Activated naive CD4-positive, alpha-beta T cell (primary cell): ENCODE measurements at places on chromosomes 7 and 10.

DNA sequence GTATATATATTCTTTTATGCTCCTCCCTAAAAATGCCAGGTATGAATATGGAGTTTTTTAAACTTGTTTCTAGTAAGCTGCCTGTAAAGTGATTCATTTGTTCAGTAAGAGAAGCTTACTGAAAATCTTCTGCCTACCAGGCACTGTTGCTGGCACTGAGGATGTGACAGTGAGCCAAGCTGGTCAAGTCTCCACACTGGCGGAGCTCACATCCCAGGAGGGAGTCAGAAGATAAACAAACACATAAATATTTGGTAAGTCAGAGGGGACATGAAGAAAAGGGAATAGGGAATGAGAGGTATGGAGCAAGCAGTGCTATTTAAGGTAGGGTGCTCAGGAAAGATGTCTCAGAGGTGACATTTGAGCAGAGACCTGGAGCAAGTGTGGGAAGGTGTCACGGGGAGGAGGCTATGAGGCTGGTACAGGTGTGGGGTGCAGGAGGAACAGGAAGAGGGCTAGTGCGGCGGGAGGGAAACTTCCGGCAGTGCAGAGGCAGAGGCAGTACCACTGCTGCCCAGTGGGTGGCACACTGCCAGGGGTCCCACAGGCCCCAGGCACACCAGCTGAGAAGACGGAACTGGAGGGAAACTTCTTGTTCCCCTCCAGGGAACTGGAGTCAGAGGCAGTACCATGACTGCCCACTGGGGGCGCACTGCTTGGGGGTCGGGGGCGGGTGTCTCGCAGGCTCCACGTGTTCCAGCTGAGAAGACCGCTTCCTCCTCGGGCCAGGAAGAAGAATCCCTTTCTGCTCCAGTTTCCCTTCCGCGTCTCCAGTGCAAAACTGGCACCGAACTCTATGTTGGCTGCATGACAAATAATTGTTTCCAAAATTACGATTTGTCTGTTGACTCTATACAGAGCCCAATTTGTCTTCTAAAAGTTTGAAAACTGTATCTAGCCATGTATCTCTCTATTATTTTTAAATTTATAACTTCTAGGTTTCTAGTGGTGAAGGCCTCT, 161.0 kb downstream of the TEX36 start:
- no peak for DNase-seq

GRCh38 chr7:46319841-46320240, 398.8 kb upstream of the IGFBP3 start:
- DNase-seq, result no peak

DNA sequence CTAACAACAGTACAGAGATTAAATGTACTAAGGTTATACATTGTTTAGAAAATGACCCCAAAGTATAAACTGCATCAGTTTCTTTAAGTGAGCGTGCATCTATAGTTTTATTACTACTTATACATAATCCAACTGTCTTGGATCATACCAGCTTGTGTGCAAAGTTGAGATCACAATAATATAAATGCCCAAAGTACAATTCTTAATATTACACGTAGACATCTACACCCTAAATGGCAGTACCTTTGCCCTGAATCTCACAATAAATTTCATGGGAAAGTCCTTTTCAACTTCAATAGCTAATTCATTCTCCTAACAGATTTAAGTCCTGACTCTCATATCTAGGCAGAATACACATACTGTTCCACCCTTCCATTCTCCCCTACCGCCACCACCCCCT, 11.8 kb downstream of the SCIN start:
- no peak for DNase-seq

DNA sequence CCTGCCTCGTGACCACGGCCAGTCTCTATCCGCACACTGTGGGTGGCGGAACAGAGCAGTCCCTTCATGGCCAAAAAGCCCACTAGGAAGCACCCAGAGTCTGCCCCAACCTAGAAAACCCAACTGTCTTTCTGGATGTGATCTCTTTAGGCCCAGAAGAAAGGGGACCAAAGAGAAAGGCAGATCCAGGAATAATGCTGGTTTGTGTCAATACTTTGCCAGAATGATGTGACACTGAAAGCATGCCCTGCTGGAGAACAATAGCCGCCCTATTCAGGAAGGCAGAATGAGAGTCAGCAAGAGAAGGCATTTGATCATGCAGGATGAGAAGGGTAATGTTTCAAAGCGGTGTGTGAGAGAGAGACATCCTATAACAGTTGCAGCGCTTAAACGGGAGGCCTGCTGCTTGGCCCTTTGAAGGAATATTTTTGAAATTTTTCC, 274.7 kb downstream of the USP6NL start:
- DNase-seq, result no peak

DNA sequence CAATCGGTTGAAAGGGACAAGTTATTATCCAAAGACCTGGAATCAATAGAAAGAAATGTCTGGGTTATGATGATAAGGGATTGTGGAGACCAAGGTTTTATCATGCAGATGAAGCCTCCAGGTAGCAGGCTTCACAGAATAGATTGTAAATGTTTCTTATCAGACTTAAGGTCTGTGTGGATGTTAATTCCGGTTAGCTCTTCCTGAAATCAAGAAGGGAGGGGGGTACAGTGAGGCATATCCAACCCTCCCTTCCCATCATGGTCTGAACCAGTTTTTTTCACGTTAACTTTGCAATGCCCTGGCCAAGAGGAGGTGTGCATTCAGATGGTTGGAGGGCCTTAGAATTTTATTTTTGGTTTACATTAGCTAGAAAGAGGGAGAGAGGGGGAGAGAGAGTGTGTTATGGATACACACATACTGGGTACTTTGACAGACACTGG, 9.8 kb upstream of the LRRC61 start:
- DNase-seq, result no peak

- DNase-seq, result no peak
These were observed 37.2 kb downstream of the BAMBI start for GRCh38 chr10:28714401-28715053.

DNA sequence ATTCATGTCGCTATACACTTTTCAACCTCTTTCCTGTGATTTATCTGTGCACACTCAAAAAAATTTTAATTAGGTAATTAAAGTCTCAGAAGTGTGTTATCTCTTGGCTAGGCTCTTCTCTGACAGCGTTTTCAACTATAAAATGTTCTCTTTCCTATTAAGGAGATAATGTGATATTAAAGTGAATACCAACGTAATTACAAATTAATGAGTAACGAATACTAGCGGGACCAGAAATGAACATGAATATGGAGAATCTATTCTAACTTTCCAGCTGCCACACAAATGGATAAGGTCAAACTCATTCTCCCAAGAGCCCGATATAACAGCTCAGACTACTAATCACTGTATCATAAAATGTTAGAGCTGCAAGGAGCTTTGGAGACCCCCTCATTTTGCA, 12.0 kb downstream of the COL1A2 start:
- no peak for DNase-seq
